ENCODE measurements at places on chromosomes 5 and 9. TPM values are rescaled to one million over a fixed set of nuclear protein-coding genes. Genes with fewer than 3 reads are reported as not detected.

GRCh38 chr5:141504216-141504615 lies 15.3 kb downstream of the PCDHGC5 start:
- DNase-seq, result no peak

GRCh38 chr5:122073864-122074263 lies 4.2 kb downstream of the LOX start:
- DNase-seq, result no peak

GRCh38 chr9:2727966-2728613 lies 10.8 kb downstream of the KCNV2 start:
- DNase-seq, result no peak

GRCh38 chr5:171770153-171770552 lies 15.5 kb upstream of the SMIM23 start:
- no peak for DNase-seq

- no peak for DNase-seq
Observed at GRCh38 chr9:124286292-124286931, 28.7 kb downstream of the NEK6 start.

DNA sequence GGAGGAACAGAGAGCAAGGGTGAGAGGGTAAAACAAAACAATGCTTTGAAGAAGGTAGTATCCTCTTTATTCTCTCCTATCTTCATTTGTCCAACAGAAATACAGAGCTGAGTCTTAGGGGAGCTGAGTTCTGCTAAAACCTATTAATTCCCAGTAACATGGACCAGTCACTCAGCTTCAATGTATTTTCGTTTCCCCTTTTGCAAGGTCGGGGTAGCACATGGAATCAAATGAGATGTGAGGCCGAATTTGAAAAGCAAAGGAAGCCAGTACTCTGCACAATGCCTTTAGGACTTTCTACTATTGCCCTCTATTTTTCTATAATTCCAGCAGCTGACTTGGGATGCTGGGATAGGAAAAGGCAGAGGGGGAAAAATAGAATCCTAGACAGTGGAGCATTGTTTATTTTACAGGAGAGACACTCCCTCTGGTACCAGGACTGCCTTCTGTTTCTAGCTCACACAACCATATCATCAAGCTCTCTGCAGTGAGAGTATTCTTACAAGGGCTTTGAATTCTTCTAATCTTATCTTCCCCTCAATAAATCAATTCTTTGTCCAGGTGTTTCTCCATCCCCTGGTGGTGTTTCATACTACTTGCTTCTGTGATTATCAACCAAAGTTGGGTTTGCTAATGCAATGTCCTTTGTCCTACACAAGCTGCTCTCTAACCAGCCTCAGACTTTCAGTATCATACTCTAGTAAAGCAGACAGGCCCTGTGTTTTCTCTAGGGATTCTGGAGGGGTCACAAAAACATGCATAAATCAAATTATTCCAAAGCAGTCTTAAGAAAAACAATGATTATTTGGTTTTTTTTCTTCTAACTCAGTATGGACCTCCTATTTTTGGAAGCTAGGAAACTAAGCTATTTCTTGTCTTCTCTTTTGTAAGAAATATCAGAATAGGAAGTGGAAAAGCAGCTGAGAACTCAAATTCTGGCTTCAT lies 341.5 kb downstream of the OSTF1 start:
- no peak for DNase-seq

- no peak for DNase-seq
Observed at GRCh38 chr9:91746904-91747303, 203.1 kb downstream of the ROR2 start.

- no peak for DNase-seq
Observed at GRCh38 chr9:24614070-24614469, 68.4 kb upstream of the IZUMO3 start.

GRCh38 chr5:111914966-111915636 lies 158.1 kb upstream of the NREP start:
- no peak for DNase-seq

DNA sequence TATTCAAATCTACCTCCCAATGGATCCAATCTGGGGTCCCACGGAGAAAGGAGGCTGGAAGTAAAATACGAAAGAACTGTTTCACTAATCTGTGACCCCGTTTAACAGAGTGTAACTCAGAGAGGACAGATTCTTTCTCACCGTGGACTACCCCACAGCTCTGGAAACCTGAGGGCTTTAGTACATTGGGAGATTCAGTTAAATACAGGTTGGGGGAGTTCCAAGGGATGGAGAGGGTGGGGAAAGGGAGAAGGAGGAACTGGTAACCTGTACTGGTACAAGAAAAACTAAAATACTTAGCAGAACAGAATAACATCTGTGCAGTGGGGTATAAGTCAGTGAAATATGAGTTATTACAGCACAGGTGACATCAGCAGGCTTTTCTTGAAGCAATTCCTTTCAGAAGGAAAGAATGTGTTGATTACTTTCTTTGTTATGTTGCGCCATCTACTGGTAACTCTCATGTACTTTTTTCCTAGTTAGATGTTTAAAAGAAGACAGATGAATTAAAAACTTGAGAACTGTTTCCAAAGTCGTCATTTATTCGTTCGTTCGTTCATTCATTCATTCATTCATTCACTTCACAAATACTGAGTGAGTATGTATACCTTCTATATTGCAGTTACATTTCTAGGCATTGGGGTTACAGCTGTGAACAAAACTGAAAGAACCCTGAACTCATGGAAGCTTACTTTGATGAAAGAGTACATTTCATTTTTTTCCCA lies 30.0 kb upstream of the STOM start:
- DNase-seq, result no peak

DNA sequence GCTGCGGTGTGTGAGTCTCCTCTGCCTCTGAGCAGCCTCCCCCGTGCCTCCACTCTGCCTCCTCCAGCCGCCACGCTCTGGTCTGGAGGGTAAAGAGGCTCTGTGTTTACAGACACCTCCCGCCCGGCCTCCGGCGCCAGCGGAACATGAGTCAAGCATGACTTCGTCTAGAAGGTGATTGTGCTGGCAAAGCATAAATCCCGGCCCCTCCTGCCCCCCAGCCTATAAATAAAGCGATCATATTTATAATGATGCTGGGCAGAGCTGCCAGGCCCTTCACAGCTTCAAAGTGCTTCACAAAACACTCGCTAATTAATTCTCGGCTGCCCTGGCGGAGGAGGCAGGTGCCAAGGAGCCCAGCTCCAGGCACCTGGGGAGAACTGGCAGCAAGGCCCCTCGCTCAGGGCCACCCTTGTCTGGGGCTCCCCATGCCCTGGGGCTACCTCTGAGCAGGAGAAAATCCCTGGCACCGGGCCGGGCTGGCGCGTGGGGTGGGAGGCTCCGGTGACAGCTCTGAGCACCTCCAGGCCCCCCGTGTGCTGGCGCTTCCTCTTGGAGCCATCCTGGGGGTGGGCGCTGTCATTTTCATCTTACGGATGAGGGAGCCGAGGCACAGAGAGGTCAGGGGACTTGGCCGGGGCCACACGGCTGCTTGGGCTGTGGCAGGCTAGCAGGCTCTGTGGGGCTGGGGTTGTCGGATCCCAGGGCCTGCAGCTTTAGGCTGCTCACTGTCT lies 87.8 kb downstream of the RXRA start:
- DNase-seq, result no peak

- DNase-seq, result no peak
Observed at GRCh38 chr5:141597394-141597793, 21.4 kb downstream of the DIAPH1 start.

DNA sequence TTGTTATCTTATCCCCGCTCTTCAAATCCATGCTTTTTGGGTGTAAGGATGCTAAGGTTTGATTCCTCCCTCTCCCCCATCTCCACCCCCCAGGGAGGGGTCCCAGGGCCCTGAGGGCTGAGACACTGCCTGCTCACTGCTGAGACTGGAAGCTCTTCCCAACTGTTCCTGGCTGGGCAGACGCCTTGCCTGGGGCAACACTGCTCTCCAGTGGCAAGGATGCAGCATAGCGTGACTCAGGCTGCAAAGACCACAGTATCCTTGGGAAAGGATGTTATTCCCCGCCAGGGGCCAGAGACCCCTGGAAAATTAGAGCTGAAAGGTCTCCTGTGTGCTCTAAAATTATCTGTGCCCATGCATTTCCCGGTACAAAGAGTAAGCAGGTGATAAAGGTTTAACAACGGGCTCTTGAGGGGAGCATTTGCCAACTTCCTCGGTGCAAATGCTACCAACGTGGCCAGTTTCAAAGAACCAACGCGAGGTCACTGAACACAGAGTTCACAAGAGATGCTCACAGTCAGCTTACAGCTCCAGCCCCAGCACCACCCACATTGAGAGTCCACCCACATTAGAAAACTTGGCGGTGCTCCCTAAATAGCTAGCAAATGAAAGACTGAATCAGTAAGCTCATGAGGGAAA lies 271.9 kb downstream of the NSG2 start:
- DNase-seq, result no peak

DNA sequence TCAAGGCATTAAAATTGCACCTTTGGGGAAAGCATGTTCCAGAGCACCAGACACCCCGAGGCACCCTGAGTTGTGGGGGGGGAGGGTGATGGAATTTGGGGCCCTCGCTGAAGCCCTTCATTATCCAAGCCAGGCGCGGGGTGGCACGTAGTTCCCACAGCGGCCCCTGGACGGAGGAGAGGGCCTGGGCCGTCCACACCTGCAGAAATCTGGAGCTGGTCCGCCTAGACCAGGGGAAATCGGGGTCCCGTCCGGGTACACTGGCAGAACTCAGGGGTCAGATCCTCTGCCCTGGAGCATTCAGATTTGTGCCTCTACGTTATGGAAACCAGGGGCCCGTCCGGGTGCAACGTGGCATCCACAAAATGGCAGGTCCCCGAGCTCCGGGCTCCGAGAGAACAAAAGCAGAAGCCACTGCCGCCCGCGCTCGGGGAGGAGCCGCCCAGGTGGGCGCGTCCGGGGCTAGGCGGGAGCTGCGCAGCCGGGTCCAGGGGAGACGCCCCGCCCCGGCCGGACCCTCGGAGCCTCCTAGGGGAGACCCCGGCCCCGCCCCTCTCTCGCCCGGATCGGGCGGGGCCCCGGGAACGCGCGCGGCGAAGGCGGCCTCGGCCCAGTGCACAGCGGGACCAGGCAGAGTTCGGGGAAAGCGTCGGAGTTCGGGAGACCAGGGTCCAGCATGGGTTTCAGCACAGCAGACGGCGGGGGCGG lies at the start of gene PLEKHG4B:
Gene PLEKHG4B, plus strand, starts transcription at position 613 of the 708 bp plus-strand sequence. Its CDS starts 64 bp downstream, at position 677.
- no peak for DNase-seq

DNA sequence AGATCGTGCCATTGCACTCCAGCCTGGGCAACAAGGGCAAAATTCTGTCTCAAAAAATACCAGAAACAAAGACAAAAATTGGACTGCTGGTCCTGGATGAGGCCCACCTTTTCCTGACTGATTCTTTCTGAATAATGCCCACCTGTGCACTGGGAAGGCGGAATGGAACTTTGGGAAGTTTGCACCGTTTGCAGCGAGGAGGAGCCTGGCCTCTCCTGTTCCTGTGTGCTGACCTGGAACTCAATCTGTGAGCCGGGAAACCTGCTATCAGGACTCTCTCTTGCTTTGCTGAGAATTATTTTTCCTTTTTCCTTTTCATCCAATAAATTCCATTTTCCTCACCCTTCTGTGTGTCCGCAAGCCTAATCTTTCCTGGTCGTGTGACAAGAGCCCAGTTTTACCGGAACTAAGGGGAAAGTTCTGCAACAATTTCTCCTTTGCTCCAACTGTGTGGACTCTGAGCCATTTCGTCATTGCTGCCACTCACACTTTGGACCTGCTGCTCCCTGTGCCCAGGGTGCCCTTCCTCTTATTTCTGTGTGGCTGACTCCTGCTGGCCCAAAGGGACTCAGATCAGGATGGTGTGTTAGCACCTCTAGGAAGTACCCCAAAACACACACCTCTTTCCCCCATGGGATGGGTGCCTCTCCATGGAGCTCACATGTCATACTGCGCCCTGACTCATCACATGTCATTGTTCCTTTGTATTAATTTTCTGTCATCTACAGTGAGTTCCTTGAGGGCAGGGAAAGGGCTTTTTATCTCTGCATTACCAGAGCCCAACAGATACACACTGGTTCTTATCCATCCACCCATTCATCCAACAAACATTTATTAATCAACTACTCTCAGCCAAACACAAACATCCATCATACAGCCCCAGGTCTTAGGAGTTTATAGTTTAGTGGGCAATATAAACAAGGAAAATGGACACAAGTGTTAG lies 4.7 kb upstream of the GLRX start:
- DNase-seq, result no peak

DNA sequence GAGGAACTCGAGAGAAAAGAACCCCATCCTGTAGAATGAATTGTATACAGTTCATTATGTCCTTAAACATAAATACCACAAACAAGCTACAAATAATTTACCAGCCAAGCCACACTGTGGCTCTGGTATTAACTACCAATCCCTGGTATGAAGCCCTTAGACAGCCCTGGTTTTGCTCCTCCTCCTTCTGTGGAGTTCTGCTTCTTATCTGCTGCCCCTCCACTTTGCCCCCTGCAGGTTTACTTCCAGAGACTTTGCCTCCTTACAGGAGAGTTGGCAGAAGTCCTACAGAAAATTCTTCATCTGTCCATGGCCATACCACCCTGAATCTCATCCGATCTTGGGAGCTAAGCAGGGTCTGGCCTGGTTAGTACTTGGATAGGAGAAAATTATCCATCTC lies 219.8 kb downstream of the ACTL7B start:
- DNase-seq, result no peak

DNA sequence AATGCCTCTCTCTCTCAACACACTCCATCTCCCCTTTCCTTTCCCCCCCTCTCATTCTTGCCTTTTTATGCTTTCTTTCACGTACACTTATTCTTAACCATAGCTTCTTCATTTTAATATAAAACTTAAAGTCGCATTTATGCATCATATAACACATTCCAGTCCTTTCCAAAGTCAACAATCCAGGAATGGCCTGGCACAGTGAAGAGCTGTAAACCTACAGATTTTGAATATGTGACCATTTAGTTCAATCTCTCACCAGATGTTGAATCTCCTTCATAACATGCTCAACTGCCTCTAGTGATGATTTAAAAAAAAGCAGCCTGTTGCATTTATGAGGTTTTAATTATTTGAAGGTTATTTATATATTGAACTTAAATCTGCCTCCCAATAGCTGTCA lies 186.2 kb upstream of the GRAMD2B start:
- DNase-seq, result no peak

GRCh38 chr5:121668635-121669034 lies 183.0 kb upstream of the FTMT start:
- DNase-seq, result no peak

GRCh38 chr5:136062366-136063274 lies 33.8 kb downstream of the TGFBI start:
- DNase-seq, result no peak

GRCh38 chr5:181138258-181138657 lies 7.3 kb upstream of the OR2V1 start:
- DNase-seq, result no peak

DNA sequence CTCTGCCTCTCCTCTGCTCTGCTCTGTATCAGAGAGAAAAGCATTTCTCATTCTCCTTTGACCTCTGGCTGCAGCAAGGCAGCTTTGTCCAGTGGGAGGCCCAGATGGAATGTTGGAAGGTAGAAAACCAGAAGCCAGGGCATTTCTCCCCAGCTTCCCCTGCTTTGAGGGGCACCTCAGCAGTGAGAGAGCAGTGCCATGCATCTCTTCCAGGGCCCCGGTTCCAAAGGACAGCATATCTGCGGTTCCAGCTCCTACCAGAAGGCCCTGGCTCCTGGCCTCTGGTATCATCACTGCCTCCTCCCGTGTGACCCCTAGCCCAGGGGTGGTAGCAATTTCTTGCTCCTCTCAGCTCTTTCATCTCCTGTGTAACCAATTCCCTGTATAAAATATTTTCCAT lies 190.8 kb downstream of the SPOCK1 start:
- no peak for DNase-seq

Gene GFPT2
- 1.1 TPM for total RNA-seq

Gene SLC25A2
- 0.20 TPM for total RNA-seq

Gene CER1
- total RNA-seq, result not detected

Gene FCN2
- not detected for total RNA-seq

Gene TNFSF15
- total RNA-seq, result 1.5 TPM

Gene ADAMTS19
- not detected for total RNA-seq

Gene IL5
- total RNA-seq, result 1.5 TPM

Gene SLC35A4
- total RNA-seq, result 94.3 TPM

Gene LHX3
- not detected for total RNA-seq

Gene FREM1
- not detected for total RNA-seq
